ENCODE measurements at places on chromosomes 1 and 21. TPM values are rescaled to one million over a fixed set of nuclear protein-coding genes. Genes with fewer than 3 reads are reported as not detected.

- H3K4me1 ChIP-seq, result peaks cover 27% of the 10 kb centered on the region
- H3K27me3 ChIP-seq, result no peaks in the 10 kb centered on the region
- H3K4me3 ChIP-seq, result no peak overlapping the region
- H3K27ac ChIP-seq, result peak overlapping the region; percentile 97
- H3K36me3 ChIP-seq, result no peaks in the 10 kb centered on the region
- DNase-seq, result peak; percentile 90
Measured at GRCh38 chr1:55443175-55443915, 228.2 kb upstream of the USP24 start.

GRCh38 chr1:47898133-47898845 is 98.9 kb downstream of the TRABD2B start:
- no peaks in the 10 kb centered on the region for H3K4me1 ChIP-seq
- no peak overlapping the region for H3K27ac ChIP-seq
- H3K4me3 ChIP-seq, result no peak overlapping the region
- H3K27me3 ChIP-seq, result no peaks in the 10 kb centered on the region
- no peak for DNase-seq
- H3K36me3 ChIP-seq, result no peaks in the 10 kb centered on the region

DNA sequence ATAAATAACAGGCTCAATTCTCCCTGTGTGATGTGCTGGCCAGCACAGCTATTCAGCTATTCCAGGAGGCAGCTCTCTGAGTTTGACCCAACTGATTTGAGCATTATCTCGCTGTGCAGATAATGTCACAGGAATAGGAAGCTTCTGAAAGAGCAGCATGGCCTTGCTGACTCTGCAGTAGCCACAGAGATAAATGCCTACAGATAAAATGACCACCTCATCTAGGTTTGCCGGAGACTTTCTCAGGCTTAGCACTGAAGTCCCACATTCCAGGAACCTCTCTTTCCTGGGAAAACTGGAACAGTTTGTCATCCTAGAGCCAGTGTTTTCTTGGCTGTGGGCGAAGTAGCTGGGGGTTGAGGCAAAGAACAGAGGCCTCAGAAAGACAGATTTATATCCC is 98.9 kb downstream of the MRPL39 start:
- DNase-seq, result no peak
- no peak overlapping the region for H3K4me3 ChIP-seq
- no peaks in the 10 kb centered on the region for H3K27me3 ChIP-seq
- H3K4me1 ChIP-seq, result peaks cover 10% of the 10 kb centered on the region

TMOD4 gene
- total RNA-seq, result not detected

DNA sequence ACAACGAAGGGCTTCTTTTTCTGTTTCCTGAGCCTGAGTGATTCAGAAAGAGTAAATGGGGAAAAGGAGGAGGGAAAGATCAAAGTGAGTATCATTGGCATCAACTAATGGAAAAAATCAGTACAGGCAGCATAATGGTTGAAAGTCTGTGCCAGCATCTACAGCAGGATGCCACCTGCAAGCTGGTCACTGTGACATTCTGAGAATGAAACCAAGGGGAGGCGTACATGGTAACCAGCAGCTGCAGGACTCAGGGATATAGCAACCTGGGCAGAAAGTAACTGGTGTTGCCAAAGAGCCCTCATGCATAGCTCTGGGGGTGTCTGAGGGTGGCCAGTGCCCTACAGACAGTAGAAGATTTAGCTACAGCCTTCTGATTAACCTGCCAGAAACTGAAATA is 305.9 kb downstream of the BRINP2 start:
- no peak overlapping the region for H3K27ac ChIP-seq
- H3K27me3 ChIP-seq, result no peaks in the 10 kb centered on the region
- no peak overlapping the region for H3K4me3 ChIP-seq
- H3K4me1 ChIP-seq, result no peaks in the 10 kb centered on the region

DNA sequence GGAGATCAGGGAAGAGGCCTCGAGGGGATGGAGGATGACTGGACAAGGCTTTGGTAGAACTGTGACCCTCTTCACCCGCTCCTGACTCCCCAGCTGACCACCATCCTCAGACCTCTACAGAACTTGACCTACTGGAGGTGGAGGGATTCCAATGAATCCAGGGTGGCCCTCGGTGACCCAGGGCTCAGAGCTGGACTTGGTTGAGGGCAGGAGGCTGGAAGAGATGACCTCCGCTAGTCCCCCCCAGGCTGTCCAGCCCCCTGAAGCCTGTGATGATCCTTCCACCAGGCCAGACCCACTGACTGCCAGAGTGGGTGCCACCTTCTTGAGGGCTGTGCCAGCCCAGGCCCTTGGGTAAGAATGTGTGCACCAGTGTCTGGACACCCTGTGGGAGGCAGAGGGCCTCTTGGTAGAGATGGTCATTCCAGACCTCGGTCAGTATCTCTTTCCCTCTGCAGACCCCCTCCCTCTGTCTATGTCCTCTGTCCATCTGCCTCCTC is 44.9 kb downstream of the ATP1B1 start:
- no peak overlapping the region for H3K27ac ChIP-seq
- no peak for DNase-seq
- H3K4me1 ChIP-seq, result no peaks in the 10 kb centered on the region
- no peak overlapping the region for H3K4me3 ChIP-seq
- no peaks in the 10 kb centered on the region for H3K27me3 ChIP-seq

CELA3B gene
- total RNA-seq, result not detected

GRCh38 chr1:12451560-12451900 is 166.5 kb downstream of the DHRS3 start:
- H3K36me3 ChIP-seq, result no peaks in the 10 kb centered on the region
- H3K4me1 ChIP-seq, result peaks cover 62% of the 10 kb centered on the region
- no peak for DNase-seq
- no peak overlapping the region for H3K4me3 ChIP-seq
